ENCODE measurements at places on chromosomes 11 and 22.

GRCh38 chr11:111449696-111450479 lies 62.3 kb downstream of the BTG4 start:
- no peak for DNase-seq

GRCh38 chr11:118608360-118609227 lies 1.2 kb downstream of the PHLDB1 start:
- no peak for DNase-seq

DNA sequence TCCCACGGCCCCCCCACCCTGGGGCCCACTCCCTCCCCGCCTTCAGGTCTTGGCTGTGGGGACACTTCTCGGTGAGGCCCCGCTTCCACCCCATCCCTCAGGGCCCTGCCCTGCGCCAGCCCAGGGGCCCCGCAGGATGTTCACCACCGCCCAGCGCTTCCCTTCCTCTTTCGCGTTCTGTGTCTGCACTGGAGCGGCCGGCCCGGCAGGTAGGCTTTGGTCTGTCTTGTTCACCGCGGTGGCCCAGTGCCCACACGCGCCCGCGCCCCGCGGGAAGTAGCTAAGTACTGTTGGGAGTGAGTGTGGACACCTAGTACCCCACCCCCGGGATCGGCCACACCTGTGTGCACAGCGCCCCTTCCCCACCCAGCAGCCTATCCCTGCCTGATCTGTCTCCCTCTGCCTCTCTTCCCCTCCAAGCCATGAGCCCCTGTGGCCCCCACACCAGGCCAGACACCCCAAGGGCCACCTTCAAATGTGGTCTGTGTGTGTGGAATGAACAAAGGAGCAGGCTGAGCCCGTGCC lies 85.4 kb downstream of the WNT7B start:
- DNase-seq, result no peak

DNA sequence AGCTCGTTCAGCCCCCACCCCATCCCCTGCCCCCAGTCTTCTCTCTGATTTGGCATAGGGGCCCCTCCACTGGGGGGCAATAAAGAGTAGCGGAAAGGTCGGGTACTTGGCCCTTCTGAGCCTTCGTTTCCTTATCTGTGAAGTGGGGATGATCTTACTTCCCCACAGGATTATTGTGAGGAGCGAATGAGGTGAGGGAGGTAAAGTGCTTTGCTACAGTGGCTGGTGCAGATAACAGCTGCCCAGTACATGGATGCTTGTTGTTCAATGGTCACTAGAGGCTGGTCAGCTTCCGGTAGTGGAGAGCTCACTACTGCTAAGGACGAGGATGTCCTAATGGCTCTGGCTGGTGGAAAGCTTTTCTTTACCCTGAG lies 101.2 kb downstream of the CEP164 start:
- DNase-seq, result no peak

GRCh38 chr11:131609921-131610320 lies 239.5 kb downstream of the NTM start:
- DNase-seq, result no peak
